ENCODE measurements at places on chromosomes 1 and 21.
A peak's percentile ranks its signal among the peaks of the same experiment; 100 is the strongest.

DNA sequence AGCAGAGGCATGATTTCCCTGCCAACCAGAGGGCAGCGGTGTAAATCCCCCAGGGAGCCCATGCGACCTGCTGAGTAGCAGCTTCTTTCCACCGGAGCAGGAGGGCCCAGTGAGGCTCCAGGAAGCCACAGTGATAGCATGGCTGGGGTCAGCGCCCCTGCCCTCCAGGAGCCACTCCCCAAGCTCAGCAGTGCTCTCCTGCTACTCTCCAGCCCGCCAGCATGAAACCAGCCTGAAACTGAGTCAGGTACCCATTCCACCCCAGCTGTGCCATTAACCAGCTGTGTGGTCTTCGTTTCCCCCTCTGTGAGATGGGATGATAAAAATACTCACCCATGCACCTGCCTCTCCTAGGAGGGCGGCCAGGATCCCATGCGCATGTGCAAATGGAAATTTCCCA lies 123.8 kb upstream of the TMEM51 start:
- DNase-seq, result no peak

DNA sequence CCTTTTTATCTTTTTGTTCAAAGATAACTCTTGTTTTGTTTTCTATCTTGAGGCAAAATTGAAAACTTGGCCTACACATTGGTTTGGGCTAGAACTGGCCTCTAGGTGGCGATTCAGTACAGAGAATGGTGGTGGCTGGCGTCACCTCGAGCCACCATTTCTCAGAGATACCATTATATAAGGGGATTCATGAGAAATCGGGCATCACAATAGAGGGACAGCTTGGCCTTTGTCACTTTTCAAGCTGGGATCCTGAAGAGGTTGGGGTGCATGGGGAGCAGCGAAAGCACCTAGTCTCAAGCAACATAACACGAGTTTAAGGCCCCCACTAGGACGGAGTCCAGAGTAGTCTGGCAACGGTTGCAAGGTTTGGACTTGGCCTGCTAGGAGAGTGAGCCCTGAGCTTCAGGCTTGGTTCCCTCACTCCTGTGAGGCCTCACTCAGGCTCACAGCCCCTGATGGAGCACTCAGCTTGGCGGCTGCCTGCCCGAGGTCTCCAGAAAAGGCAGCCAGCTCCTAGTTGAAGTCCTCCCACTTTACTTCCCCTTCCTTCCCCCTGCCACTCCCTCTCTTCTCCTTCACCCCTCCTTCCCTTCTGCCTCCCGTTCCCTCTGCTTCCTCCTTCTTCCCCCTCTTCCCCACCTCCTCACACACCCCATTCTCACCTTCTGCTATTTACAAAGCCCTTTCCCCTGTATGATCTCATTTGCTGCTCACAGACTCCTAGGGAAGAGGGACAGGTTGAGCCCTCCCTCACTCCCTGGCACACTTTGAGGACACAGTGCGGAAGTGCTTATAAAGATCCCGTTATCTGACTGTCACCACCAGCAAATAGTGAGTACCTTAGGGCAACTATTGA lies 67.8 kb downstream of the LRIG2 start:
- DNase-seq, result peak; percentile 33

DNA sequence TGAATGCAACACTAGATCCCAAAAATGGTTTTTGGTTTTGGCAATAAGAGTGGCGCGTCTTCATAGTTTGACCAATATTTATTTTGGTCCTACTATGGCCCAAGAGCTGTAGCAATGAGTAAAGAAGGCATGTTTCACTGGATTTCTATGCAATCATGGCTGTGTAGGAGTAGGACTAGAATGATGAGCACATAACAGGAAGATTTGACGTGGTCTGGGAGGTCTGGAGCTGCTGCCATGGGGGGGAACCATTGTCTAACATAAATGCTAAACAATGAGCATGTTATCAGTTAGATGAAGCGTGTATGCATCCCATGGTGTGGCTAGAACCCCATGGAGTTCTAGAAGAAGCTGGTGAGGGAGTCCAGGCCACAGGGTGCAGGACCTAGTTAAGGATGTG lies 38.3 kb downstream of the OLIG1 start:
- DNase-seq, result no peak

GRCh38 chr1:240254006-240254405 lies 162.3 kb downstream of the FMN2 start:
- no peak for DNase-seq

DNA sequence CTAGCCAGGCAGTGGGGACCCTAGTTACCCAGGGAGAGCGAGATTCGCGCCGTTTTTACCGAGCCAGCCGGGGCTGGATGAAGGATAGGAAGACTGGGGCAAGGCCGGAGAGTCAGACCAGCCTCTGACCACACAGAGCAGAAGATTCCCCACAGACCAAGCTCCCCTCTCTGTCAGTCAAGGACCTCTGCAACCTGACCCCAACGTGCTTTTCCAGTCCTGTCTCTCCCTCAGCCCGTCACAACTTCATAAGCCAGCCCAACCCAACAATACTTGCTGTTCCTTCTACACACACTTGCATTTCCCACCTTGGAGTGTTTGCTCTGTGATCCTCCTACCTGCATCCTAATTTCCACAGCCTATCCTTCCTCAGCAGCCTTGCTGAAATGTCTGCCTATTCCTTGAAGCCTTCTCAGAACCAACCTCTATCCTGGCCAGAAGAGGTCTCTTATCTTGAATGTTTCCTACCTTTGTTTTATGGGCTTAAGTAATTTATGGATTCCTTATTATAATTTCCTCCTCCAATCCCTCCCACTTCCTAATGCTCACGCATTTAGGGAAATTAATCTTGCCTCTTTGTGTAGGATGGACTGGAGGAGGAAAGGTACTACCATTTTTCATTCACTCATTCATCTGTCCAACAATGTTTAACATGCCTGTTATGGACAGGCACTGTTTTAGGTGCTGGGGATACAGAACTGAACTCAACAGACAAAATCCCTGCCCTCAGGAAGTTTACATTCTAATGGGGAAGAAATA lies at the start of gene GSTM3:
Gene GSTM3, minus strand, starts transcription at position 424 of the 759 bp plus-strand sequence. CDS start 751 bp downstream, outside the sequence.
- DNase-seq, result no peak

- DNase-seq, result no peak
Measured at GRCh38 chr1:77421504-77422233, 139.8 kb downstream of the AK5 start.

DNA sequence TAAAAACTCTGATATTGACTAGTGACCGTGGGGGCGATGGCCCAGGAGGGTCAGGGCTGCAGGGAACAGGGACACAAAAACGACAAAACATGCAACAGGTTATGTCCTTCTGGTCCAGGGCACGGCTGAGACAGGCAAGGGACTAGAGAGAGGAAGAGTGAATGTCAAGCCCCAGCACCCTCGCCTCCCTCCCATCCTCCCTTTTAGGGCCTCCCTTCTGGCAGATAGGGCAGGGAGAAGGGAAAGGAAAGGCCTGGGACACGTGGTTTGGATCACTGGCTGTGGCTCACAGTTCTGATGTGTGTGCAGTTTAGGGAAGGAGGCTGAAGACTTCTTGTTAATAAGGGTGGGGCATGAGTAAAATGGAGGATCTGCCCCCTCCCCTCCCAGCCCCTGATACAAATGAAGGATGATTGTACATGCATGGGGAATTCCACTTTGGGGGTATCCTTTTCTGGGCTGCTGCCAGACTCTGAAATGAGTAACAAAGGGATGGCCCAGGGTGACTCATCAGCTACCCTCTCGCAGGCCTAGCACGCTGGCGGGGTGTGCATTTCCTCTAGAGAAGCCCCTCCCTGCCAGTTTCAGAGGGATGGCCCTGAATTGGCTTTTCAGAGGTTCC lies 14.2 kb downstream of the CAPN2 start:
- DNase-seq, result peak; percentile 83

DNA sequence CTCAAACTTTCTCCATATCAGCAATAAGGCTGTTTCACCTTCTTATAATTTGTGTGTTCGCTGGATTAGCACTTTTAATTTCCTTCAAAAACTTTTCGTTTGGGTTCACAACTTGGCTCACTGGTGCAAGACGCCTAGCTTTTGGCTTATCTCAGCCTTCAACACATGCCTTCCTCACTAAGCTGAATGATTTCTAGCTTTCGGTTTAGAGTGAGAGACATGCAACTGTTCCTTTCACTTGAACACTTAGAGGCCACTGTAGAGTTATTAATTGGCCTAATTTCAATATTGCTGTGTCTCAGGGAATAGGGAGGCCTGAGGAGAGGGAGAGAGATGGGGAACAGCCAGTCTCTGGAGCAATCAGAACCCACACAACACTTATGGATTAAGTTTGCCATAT lies 41.2 kb upstream of the IFNLR1 start:
- DNase-seq, result no peak

- no peak for DNase-seq
Measured at GRCh38 chr1:186202271-186202764, 172.7 kb downstream of the TPR start.

DNA sequence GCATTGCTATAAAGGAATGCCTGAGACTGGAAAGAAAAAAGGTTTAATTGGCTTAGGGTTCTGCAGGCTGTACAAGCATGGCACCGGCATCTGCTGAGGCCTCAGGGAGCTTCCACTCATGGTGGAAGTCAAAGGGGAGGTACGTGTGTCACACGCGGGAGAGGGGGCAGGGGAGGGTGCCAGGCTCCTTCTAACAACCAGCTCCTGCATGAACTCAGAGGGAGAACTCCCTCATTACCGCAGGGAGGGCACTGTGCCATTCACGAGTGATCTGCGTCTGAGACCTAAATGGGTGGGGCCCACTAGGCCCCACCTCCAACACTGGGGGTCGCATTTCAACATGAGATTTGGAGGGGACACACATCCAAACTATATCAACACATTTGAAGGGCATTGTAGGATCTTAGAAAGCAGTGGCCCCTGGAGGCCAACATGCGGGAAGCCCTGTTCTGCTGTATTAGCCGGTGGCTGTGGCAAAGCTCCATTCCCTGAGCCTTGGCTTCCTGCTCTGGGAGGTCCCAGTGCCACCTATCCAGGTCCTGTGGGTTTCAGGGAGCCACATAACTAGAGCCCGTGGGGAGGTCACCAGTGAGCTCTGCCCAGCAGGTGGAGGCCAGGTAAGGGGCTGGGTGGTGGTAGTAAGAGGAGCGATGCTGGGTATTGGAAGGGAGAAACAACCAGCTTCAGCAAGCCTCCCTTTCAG lies 10.0 kb downstream of the WNT3A start:
- no peak for DNase-seq

DNA sequence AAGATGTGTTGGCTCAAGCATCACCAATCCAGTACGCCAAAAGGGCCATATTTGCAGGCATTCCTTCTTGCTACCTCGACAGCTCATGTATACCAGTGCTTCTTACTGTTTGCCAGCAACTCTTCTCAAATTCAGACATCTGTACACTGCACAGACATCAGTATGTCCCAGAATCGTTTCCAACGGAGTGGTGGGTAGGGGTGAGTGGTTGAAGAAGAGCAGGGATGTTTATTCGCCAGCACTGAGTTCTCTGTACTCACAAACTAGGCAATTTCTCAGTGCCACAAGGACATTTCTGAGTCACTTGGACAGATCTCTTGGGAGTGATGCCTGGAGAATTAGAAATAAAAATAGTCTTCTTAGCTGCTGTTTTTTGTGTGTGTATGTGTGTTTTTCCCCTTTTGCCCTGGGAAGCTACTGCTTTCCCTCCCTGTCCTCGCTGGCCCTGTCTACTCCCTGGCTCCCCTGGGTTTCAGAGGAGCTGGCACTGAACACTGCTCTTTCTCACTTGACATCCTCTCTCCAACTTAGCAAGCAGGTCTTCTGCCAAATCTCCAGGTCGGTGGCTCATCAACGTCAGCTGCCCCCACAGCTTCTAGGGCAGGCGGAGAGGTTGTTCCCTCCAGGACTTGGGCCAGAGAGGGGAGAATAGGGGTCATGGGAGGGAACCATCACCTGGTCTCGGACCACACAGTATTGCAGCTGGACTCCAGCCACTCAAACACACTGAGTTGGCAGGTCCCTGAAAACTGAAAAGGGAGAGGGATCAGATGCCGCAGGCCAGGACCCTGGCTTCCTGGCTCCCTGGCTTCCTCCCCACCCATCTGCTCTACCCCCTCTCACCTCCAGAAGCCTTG lies 90.5 kb downstream of the NMNAT2 start:
- DNase-seq, result no peak

- DNase-seq, result no peak
Measured at GRCh38 chr1:228219245-228219961, 11.6 kb downstream of the OBSCN start.

GRCh38 chr1:17084787-17085186 lies 31.0 kb upstream of the SDHB start:
- no peak for DNase-seq

DNA sequence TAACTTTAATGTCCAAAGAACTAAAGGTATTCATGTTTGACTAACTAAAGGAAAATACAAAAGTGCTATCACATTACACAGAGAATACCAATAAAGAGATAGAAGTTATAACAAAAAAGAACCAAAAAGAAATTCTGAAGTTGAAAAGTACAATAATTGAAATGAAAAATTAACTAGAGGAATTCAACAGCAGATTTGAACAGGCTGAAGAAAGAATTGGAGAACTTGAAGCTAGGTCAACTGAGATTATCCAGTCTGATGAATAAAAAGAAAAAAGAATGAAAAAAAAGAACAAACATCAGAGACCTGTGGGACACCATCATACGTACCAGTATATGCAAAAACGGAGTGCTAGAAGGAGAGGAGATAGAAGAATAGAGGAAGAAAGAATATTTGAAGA lies 78.5 kb downstream of the NUP210L start:
- no peak for DNase-seq

- no peak for DNase-seq
Measured at GRCh38 chr1:147565189-147565980, 24.1 kb downstream of the BCL9 start.
